Hematopoietic multipotent progenitor cell (in vitro differentiated cells): ENCODE measurements at places on chromosomes 12 and 14.

GRCh38 chr14:91173221-91173670, 59.4 kb downstream of the DGLUCY start:
- peak; percentile 81 for DNase-seq

DNA sequence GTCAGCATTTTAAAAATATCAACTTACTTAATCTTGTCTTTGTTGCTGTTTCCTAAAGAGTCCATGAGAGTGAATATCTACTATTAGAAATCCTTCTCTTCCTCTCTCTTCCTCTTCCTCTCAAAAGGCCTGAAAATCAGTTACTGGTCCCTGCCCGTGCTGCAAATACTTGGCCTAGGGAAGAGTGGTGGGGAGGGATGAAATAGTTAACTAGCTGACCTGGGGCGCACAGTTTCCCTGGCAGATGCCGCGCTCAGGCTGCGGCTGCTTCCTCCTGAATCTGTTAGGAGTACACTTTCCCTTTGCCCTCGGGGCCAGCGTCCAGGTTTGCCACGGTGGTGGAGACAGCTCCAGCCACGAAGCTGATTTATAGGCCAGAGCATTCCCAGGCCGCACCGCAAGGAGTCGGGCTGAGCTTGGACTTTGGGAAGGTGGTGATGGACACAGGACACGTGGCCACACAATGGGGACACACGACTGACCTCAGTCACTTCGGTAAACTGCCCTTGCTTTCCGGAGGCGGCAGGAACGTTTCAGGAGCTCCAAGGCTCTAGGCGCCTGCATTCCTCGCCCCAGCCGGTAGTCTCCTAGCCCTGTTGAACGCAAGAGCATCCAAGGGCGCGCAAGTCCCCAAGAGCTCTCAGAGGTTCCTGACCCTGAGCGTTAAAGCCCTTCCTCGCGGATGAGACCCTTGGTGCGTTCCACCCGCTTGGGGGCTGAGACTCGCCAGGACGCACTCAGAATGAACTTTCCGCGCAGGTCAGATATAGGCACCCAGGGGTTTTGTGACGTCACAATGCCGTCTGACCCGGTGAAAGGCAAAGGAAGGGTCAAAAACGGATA, 7.1 kb upstream of the ASCL1 start:
- no peak for DNase-seq

- no peak for DNase-seq
Measured at GRCh38 chr12:123351349-123351748, 13.3 kb downstream of the SBNO1 start.

DNA sequence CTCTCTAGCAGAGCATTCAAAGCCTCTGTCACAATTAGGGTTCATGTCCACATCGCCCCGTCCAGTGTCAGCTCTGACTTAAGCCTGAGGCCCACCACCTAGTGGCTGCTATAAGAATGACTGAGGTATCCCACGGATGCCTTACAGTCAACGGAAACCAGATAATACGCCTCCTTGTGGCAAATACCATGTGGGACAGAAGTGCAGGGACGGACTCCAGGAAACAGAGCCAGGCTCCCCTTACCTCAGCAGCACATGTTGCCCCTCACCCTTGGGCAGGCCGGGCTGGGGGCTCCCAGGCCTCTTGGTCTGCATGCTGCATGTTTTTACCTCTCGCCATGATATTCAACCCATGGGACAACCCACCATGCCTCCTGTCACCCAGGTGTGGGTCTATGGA, 86.3 kb downstream of the VWF start:
- DNase-seq = no peak

GRCh38 chr12:74725154-74725553, 187.5 kb downstream of the ATXN7L3B start:
- no peak for DNase-seq

GRCh38 chr12:20268771-20269170, 99.6 kb upstream of the PDE3A start:
- DNase-seq = no peak

DNA sequence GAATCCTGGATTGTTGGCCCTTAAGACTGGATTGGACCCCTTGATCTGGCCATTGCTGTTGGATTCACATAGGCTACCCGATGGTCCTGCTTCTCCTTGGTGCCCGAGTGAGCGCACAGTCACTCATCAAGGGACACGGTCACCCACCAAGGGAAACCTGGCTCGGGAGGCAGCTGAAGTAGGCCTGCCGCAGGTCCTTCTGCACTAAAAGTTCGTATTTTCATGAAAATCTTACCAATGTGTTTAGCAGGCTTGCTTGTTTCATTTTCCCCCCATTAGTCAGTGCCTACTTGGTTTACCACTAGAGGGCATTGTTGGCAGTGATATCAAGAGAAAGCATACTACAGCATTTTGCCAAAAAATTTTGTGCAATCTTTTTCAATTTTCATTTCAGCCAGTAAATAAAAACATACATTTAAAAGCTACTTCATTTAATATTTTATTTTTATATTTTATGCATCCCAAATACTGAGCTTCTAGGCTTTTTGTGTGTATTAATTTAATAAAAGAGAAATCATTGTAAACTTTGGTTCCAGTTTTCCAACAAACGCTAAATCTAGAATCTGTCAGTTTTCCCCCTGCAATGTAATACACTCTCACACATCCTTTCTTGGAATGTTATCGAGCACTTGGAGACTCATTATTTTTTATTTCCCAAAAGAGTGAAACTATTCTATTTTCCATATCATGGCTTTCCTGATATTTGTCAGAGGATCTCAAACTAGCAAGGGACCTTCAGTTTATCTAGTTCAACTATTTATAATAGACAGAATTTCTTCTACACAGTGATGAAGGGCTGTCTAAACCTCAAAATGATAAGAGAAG, 116.7 kb downstream of the LMNTD1 start:
- peak; percentile 67 for DNase-seq

DNA sequence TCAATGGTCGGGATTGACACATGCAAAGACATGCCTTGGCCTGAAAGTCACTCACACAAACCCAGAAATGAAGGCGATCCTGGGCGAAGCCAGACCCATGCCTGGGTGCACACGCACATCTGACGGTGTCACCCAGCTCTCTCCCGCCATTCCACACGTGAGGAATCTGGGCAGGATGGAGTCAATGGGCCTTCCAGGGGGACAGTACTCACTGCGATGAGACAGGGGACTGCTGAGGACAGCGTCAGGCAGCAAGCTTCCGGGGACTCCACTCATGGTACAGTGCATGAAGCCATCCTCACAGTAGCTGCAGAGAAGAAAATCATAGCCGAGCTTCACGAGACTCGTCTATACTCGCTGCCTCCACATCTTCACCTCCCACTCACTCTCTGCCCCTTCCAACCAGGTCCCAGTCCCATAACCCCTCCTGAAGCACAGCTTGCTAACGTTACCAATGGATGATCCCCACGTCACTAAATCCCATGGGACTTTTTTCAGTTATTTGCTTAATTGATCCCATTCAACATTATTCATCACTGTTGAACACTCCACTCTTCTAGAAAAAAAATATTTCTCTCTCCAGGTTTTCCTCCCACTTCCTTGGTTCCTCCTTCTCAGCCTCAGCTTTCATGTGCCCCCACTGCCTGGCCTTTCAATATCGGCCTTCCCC, 77.8 kb downstream of the VWF start:
- no peak for DNase-seq

DNA sequence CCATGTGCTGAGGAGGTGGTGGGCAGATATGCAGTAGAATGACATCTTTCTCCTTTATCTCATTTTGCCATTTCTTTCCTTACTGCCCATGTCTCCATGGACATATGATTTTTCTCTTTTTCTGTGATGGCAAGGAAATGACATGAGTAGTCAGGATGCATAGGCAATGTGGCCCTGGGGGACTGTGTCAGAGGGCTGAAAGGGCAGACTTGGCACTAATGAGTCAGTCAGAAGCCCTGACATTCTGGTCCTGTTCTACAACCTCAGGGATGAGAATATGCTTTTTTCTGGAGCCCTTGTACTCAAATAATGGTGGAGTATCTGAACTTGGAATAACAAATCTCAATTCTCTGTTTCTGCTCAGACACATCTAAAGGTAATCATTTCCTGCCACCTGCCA, 167.8 kb downstream of the TMEM117 start:
- DNase-seq = no peak

GRCh38 chr12:122123051-122123760, 44.6 kb downstream of the MLXIP start:
- DNase-seq = peak; percentile 87

GRCh38 chr12:108440736-108441135, 74.3 kb upstream of the FICD start:
- DNase-seq = no peak

DNA sequence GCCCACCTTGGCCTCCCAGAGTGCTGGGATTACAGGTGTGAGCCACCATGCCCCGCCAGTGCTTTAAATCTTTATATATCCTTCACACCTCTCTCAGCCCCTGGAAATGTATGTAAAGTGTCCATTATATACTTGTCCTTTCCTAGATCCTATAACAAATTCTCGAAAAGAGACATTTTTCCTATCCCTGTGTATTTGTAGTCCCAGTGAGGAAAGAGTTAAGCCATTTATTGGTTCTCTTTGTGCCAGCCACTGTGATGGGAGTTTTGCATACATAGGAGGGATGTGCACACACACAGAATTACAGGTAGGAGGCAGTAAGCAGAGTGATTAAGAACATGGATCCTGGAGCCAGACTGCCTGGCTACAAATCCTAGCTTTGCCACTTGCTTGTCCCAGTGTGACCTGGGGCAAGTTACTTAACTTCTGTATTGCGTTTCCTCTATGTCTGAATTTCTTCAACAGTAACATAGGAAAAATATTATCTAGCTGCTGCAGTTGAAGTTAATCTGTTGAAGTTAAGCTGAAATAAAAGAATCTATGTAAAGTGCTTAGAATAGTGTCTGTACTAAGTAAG, 2.1 kb upstream of the RABGGTA start:
- DNase-seq = no peak

DNA sequence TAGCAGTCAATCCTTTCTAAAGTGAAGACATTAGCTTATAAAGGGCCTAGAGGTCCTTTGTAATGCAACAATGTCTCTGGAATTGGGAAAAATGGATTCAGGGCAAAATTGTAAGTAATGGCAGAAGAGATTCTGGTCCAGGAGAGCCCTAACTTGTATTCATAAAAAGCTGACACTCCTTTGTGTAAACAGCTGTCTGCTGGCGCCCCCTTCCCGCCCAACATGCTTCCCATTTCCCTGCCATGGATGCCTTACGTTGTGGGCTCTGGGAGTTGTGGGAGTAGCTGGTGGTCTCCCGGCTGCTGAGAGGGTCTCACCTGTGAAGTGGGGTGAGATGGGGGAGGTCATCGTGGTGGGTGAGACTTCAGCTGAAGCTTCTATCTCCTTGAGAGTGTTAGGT, 2.3 kb downstream of the ACRBP start:
- no peak for DNase-seq

GRCh38 chr12:16074894-16075293, 163.8 kb downstream of the DERA start:
- no peak for DNase-seq

- no peak for DNase-seq
Measured at GRCh38 chr14:91869556-91869955, 2.2 kb upstream of the TC2N start.

DNA sequence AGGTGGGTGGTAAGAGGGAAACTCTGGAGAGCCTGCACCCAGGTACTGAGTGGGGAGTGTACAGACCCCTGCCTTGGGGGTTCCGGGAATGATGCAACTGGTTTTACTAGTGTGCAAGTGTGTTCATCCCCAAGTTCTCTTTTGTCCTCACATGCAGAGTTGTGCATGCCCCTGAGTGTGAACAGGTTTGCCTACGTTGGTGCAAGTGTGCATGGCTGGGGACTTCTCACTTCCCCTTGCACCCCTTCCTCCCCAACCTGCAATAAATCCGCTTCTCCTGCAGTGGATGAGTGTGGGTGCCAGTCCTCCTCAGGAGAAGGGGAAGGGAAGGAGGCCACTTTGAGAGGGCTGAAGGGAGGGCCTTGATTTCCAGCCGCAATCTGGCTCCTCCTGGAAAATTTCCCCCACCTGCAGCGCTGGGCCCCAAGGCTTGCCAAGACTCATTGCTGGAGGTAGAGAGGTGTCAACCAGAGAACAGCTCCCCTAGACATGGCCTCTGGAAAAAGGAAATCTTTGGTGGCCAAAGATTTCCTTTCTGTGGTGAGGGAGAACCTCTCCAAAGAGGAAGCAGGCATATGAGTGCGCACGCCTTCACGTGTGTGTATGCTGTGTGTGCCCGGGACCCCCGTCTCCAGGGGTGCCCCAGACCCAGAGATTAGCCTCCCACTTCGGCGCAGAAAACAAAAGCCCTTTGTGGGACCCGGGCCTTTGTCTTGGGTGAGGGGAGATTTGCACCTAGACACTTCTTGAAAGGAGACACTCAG, 5.5 kb downstream of the AQP2 start:
- no peak for DNase-seq

GRCh38 chr12:102757154-102757881, 159.7 kb downstream of the PAH start:
- DNase-seq = no peak

GRCh38 chr12:124380796-124381455, 86.0 kb downstream of the RFLNA start:
- DNase-seq = no peak

- no peak for DNase-seq
Measured at GRCh38 chr14:99666533-99666932, 17.6 kb upstream of the CYP46A1 start.

DNA sequence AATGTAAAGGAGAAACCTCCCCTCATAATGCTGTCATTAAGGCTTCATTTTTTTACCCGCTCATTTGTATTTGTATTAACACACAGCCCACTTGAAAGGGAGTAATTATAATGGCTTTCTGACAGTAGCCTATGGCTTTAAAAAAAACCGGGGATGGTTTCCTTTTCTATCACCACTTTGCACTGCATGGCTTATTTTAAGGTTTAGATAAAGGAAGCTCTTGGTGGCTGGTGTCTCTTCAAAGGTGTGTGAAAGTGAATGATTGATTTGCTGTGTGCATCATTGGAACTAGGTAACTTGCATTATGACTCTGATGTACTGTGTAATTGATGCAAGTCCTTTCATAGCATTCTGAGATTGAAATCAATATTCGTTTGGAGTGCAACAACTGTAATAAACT, 80.7 kb downstream of the NPAS3 start:
- DNase-seq = no peak

DNA sequence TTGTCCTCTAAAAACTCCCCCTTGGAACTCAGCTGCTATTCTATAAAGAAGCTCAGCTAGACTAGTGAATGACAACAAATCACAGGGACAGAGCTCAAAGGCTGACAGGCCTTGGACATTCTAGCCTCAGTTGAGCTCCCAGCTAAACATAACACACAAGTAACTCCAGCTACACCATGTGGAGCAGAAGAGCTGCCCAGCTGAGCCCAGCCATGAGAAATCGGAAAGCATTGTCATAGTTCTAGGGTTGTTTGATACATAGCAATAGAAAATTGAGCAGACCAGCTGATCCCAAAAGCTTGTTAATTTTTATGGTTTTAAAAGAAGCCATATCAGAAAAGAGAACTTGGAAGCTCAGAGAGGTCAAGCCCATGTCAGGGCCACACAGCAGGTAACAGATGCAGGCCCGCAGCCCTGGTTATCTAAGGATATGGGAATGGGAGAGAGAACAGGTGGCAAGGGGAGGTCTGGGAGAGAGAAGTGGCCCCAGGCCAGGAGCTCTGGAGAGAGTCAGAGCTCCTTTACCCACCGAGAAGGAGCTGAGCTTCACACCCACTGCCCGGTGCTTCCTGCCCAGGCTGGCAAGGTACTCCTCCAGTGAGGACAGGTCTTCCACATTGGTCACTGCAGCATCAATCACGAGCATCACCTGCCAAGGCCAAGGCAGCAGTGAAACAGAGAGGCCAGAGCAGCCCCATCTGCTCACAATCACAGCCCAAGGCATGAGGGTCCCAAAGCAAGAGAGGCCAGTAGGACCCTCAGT, 2.9 kb downstream of the NGB start:
- no peak for DNase-seq

- DNase-seq = no peak
Measured at GRCh38 chr14:52974406-52974805, 23.6 kb upstream of the FERMT2 start.

- no peak for DNase-seq
Measured at GRCh38 chr12:71193041-71193440, 35.2 kb upstream of the TSPAN8 start.
